ENCODE measurements at places on chromosomes 11 and 22.

GRCh38 chr11:65663639-65664200 is 1.0 kb upstream of the RELA start:
- H3K4me3 ChIP-seq = peak overlapping the region; percentile 67
- no peaks in the 10 kb centered on the region for H3K4me1 ChIP-seq
- no peaks in the 10 kb centered on the region for H3K27me3 ChIP-seq
- no peak for DNase-seq
- H3K27ac ChIP-seq = no peak overlapping the region

- H3K4me3 ChIP-seq = peak overlapping the region; percentile 64
- H3K36me3 ChIP-seq = no peaks in the 10 kb centered on the region
- no peak overlapping the region for H3K27ac ChIP-seq
- H3K27me3 ChIP-seq = no peaks in the 10 kb centered on the region
- no peaks in the 10 kb centered on the region for H3K4me1 ChIP-seq
Measured at GRCh38 chr22:41382098-41382578, 396 bp downstream of the TEF start.

GRCh38 chr11:76657187-76658170 is 13.1 kb downstream of the LRRC32 start:
- H3K36me3 ChIP-seq = no peaks in the 10 kb centered on the region
- no peaks in the 10 kb centered on the region for H3K27me3 ChIP-seq
- H3K4me1 ChIP-seq = no peaks in the 10 kb centered on the region
- no peak overlapping the region for H3K4me3 ChIP-seq
- no peak overlapping the region for H3K27ac ChIP-seq

GRCh38 chr11:68148879-68149278 is 27.7 kb upstream of the CHKA start:
- DNase-seq = no peak
- H3K4me1 ChIP-seq = no peaks in the 10 kb centered on the region
- no peaks in the 10 kb centered on the region for H3K36me3 ChIP-seq
- H3K27me3 ChIP-seq = no peaks in the 10 kb centered on the region
- H3K27ac ChIP-seq = no peak overlapping the region
- H3K4me3 ChIP-seq = no peak overlapping the region

GRCh38 chr11:6648501-6648900 is 7.1 kb downstream of the DCHS1 start:
- DNase-seq = no peak
- no peaks in the 10 kb centered on the region for H3K27me3 ChIP-seq
- no peaks in the 10 kb centered on the region for H3K4me1 ChIP-seq
- H3K4me3 ChIP-seq = no peak overlapping the region
- H3K27ac ChIP-seq = no peak overlapping the region
- no peaks in the 10 kb centered on the region for H3K36me3 ChIP-seq

DNA sequence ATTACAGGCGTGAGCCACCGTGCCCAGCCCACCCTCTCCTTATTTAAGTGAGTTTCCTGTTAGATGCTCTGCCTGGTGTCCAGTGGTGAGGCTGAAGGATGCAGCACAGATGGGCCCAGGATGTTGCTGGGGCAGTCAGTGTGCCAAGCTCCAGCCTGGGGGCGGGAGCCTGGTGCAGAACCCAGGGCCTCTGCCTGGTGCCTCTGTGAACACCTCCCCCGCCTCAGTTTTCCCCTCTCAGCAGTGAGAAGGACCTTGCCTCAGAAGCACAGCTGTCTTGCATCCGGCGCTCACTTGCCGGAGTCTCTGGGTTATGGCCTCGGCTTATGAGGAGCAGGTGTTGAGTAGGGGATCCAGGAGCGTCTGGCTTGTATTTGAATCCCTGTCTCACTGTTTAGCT is 116.2 kb downstream of the KIAA1671 start:
- no peaks in the 10 kb centered on the region for H3K27me3 ChIP-seq
- H3K27ac ChIP-seq = no peak overlapping the region
- H3K36me3 ChIP-seq = no peaks in the 10 kb centered on the region
- peaks cover 1% of the 10 kb centered on the region for H3K4me1 ChIP-seq
- no peak overlapping the region for H3K4me3 ChIP-seq

DNA sequence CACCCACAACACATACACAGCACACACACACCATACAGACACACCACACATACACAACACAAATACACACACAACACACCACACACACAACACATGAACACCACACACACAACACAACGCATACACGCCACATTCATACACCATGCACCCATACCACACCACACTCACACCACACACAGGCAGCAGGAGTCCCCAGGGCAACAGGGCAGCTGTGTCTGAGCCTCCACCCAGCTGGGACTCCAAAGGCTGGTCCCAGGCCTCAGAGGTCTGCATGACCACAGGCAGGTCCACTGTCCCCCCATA is 3.3 kb upstream of the WNT7B start:
- peaks cover 7% of the 10 kb centered on the region for H3K4me1 ChIP-seq
- H3K27me3 ChIP-seq = peaks cover 25% of the 10 kb centered on the region
- H3K4me3 ChIP-seq = no peak overlapping the region
- H3K27ac ChIP-seq = no peak overlapping the region
- no peak for DNase-seq

GRCh38 chr11:19903620-19904069 is 191.0 kb downstream of the NAV2 start:
- no peaks in the 10 kb centered on the region for H3K36me3 ChIP-seq
- no peak overlapping the region for H3K27ac ChIP-seq
- H3K4me1 ChIP-seq = peaks cover 1% of the 10 kb centered on the region
- peak; percentile 79 for DNase-seq

- no peaks in the 10 kb centered on the region for H3K27me3 ChIP-seq
- H3K4me3 ChIP-seq = no peak overlapping the region
- DNase-seq = no peak
- H3K27ac ChIP-seq = no peak overlapping the region
- no peaks in the 10 kb centered on the region for H3K4me1 ChIP-seq
Measured at GRCh38 chr11:119734788-119735187, 5.8 kb upstream of the NECTIN1 start.

DNA sequence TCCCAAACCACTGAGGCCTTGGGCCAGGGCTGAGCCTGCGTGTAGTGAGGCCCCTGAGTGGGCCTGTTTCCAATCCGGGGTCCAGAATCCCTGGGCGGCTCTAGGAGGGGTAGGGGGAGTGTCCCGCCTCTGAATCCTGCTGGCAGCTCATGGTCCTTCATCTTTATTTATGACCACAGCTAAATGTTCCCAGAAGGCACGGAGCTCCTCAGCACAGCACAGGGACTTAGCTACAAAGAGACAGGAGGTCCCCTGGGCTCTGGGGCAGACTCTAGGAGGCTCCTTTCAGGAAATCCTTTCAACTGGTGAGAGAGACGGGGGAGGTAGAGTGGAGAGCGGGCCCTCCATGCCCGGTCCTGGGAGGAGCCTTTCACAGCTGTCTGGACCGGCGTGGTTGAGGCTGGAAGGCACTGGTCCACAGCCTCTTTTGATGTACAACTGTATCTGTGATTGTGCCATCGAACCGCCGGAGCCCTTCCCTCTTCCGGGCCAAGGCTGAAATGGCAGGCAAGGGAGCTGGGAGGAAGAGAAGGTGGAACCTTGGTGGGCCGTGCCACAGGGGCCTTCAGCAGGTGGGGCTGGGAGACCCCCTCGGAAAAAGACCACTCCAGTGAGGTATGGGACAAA is 46.8 kb downstream of the SCUBE1 start:
- H3K36me3 ChIP-seq = no peaks in the 10 kb centered on the region
- no peak overlapping the region for H3K4me3 ChIP-seq
- no peaks in the 10 kb centered on the region for H3K4me1 ChIP-seq
- H3K27me3 ChIP-seq = no peaks in the 10 kb centered on the region
- DNase-seq = no peak
- H3K27ac ChIP-seq = no peak overlapping the region

GRCh38 chr11:113345978-113346377 is 31.6 kb downstream of the TTC12 start:
- no peak for DNase-seq
- H3K27me3 ChIP-seq = no peaks in the 10 kb centered on the region
- no peak overlapping the region for H3K27ac ChIP-seq

GRCh38 chr11:12125609-12126149 is 15.3 kb downstream of the MICAL2 start:
- DNase-seq = no peak
- H3K36me3 ChIP-seq = no peaks in the 10 kb centered on the region
- H3K27me3 ChIP-seq = no peaks in the 10 kb centered on the region

GRCh38 chr11:67437082-67437808 is at the start of gene PTPRCAP:
TSS of gene PTPRCAP (minus strand) at chr11:67437682. CDS start at chr11:67437619, 63 bp downstream.
- no peak within 1 kb of the TSS for H3K4me3 ChIP-seq
- H3K27me3 ChIP-seq = no peaks in the 10 kb centered on the region
- no peak within 1 kb of the TSS for H3K27ac ChIP-seq

GRCh38 chr11:67562963-67563704 is 20.5 kb upstream of the GSTP1 start:
- no peak for DNase-seq
- no peaks in the 10 kb centered on the region for H3K36me3 ChIP-seq
- H3K4me1 ChIP-seq = no peaks in the 10 kb centered on the region
- no peak overlapping the region for H3K4me3 ChIP-seq

GRCh38 chr11:68581439-68581838 is 102.9 kb upstream of the GAL start:
- H3K4me3 ChIP-seq = no peak overlapping the region
- no peak for DNase-seq
- no peaks in the 10 kb centered on the region for H3K4me1 ChIP-seq
- peaks cover 3% of the 10 kb centered on the region for H3K36me3 ChIP-seq
- H3K27ac ChIP-seq = no peak overlapping the region

GRCh38 chr22:31345331-31346254 is 553 bp downstream of the PATZ1 start:
- peaks cover 15% of the 10 kb centered on the region for H3K4me1 ChIP-seq
- H3K36me3 ChIP-seq = peaks cover 10% of the 10 kb centered on the region
- no peak for DNase-seq

Data from iPS DF 6.9 (cell line).